ENCODE measurements at places on chromosomes 16 and 17. TPM values are rescaled to one million over a fixed set of nuclear protein-coding genes. Genes with fewer than 3 reads are reported as not detected.

CEP20 gene
- 28.0 TPM for total RNA-seq

TPSAB1 gene
- total RNA-seq, result not detected

DNA sequence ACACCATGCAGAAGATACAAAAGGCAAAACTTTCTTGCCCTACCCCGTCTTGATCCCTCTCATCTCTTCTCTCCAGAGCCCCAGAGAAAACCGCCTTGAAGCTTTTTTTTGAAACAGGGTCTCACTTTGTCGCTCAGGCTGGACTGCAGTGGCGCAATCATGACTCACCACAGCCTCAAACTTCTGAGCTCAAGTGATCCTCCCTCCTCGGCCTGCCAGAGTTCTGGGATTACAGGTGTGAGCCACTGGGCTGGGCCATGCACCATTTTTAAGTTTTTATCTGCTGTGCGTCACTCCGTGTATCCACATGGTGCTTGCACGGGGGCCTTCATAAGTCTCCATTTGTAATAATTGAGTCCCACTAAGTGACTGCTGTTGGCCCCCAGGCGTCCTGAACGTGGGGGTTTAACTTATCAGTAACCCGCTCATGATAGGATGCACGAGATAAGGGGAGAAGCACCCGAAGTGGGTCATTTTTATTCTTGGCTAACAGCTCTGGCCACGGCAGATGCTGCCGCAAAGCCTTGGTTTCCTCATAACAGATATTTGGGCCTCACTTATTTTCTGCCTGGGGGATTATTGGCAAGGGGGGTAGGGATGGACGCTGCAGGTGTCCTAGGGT is 8.6 kb downstream of the DNAH17 start:
- no peak for DNase-seq

DNA sequence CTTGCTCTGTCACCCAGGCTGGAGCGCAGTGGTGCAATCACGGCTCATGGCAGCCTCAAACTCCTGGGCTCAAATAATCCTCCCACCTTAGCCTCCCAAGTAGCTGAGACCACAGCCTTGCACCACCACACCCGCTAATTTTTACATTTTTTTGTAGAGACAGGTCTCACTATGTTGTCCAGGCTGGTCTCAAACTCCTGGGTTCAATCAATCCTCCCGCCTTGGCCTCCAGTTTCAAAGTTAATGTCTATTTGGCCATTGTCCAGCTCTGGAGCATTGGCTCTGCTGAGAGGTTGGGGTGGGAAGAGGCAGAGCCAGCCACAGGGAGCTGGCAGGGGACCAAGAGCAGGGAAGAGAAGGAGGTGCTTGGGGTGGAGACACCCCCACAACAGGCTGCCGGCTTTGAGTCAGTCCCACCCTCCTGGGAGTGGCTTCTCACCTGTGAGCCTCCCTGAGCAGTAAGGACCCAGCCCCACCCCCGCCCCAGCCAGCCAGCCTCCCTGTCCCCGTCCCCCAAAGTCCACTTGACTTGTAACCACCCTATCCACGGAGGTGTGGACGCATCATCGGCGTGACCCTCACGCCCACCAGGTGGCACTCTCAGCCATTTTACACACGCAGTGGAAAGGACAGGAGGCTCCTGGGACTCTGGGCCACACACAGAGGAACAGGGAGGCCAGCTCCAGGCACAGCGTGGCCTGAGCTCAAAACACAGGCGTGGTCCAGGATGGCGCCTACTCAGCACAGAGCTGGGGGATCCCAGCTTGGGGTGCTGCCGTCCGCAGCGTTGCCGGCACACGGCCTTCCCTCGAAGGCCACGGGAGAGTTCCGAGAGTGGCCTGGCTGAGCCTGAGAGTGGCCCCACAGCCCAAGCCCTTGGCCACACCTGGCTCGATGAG is 22.8 kb upstream of the PVALEF start:
- DNase-seq, result peak; percentile 80

- DNase-seq, result no peak
Measured at GRCh38 chr17:72430611-72431432, 310.0 kb downstream of the SOX9 start.

DNA sequence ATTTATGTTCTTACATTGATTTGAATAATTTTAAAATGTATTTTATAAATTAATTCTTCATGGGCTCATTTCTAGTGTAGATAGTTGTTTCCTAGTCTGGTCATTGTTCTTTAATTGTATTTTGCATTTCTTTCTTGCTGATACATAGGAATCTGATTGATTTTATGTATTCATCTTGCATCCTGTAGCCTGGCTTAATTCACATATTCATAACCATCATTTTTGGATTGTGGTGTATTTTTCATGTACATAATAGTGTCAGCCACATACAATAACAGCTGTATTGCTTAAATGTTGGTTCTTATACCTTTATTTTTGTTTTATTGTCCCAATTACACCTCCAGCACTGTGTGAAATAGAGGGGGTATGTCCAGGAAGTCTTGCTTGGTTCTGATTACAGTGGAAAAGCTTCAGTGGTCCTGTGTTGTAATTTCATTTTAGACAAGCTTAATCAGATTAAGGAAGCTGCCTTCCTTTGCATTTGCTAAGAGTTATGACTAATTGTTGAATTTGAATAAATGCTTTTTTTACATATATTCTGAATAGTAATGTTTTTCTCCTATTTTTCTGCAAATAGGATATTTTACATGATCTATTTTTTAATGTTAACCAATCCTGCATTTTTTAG is 103.7 kb downstream of the USP22 start:
- DNase-seq, result peak; percentile 47

GRCh38 chr16:3792472-3793012 is 75.2 kb upstream of the TRAP1 start:
- no peak for DNase-seq

GRCh38 chr17:44004761-44005526 is 522 bp downstream of the NAGS start:
- no peak for DNase-seq
